ENCODE measurements at places on chromosomes 16 and 17.
A peak's percentile ranks its signal among the peaks of the same experiment; 100 is the strongest.

DNA sequence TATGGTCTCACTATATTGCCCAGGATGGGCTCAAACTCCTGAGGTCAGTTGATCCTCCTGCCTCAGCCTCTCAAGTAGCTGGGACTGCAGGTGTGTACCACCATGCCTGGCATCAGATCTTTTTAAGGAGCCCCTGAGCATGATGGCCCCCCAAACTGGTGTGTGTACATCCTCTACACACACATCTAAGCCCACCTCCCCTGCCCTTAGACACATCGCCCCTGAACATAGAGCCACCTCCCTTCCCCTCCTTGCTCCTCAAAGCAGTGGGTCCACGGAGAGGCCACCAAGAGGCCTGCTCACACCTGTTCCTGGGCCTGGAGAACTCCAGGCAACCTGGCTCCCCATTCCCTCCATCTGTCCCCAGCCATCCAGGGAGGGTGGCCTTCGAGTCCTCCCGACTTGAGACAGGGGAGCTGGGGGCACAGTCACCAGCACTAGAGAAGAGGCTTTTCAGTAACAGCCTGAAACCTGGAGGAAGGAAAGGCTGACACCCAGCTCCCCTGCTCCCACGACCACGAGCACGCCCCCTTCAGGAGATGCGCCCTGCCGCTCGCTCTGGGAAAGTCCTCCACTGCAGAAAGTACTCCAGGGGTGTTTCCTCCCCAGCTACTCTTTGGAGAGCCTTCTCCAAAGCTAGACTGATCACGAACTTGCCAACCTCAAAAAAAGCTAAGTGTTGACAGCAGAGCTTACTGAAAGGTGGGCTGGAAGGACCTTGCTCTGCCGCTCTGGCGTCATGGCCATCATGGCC lies 12.6 kb upstream of the PRR29 start:
- DNase-seq, result no peak

- no peak for DNase-seq
Observed at GRCh38 chr17:2947588-2947950, 115.8 kb downstream of the OR1D5 start.

GRCh38 chr16:22844416-22844815 lies 30.5 kb downstream of the HS3ST2 start:
- no peak for DNase-seq

DNA sequence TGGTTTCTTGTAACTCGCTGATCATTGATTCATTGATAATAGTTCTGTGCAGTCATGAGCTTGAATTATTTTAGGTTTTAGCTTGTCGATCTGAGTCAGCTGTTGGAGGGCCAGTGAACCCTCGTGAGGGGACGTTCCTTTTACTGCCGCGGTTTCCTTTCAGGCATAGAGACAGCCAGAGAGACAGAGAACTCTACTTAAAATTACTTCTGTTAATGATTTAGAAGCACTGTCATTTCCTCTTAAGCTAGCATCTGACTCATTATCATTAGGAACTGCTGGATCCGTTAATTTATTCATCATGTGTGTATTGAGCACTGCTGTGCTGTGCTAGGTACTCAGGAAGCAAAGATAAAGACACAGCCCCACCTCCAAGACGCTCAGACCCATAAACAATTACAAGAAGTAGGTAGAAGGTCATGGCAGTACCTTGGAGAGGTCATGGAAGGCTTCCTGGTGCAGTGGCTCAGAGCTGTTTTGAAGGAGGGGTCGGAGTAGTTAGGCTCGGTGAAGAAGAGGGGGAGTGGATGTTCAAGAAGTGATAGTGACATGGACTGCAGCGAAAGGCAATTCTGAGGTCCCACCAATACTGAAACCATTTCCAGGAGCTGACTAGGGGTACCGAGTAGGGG lies 3.3 kb downstream of the PGS1 start:
- peak; percentile 88 for DNase-seq

GRCh38 chr16:22618842-22619241 lies 108.2 kb downstream of the NPIPB5 start:
- no peak for DNase-seq

- no peak for DNase-seq
Observed at GRCh38 chr17:42660692-42661345, 1.7 kb downstream of the TUBG2 start.

- DNase-seq, result no peak
Observed at GRCh38 chr16:15911198-15911597, 22.8 kb upstream of the CEP20 start.

DNA sequence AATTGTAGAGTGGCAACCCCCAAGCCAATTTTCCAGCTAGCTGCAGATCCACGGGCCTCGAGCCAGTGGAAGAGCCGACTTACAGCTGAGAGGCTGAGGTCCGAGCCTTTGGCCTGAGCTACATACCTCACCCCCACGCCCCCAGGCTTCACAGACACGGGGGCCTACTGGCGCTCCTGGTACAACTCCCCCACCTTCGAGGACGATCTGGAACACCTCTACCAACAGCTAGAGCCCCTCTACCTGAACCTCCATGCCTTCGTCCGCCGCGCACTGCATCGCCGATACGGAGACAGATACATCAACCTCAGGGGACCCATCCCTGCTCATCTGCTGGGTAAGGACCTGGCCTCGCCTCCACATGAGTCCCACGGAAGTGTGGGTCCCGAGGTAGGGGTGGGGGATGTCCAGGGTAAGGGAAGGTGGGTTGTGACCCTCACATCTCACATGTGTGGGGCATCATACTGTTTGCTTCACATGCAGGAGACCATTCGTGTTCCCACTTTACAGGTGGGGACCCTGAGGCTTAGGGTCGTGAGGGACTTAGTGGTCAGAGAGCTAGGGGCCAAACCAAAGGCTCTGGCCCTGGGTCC lies 3.4 kb downstream of the ACE start:
- no peak for DNase-seq

GRCh38 chr17:76369379-76369778 lies 15.0 kb upstream of the SPHK1 start:
- no peak for DNase-seq

DNA sequence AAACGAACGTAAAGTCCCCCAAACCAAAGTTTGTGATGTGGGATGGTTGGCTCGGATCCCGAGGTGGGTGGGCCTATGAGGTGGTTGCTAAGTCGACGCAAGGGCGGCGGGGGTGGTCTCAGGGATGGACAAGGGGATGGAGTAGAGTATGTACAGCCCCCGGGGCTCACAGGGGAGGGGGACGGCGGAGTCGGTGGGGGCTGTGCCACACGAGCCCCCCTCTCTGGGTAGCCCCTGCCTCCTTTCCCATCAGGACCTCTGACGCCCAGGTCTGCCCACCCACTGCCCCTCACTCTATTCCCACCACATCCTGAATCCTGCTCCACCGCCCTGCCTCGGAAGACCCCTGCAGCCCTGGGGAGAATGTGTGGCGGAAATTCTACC lies 15.2 kb downstream of the IL34 start:
- no peak for DNase-seq

DNA sequence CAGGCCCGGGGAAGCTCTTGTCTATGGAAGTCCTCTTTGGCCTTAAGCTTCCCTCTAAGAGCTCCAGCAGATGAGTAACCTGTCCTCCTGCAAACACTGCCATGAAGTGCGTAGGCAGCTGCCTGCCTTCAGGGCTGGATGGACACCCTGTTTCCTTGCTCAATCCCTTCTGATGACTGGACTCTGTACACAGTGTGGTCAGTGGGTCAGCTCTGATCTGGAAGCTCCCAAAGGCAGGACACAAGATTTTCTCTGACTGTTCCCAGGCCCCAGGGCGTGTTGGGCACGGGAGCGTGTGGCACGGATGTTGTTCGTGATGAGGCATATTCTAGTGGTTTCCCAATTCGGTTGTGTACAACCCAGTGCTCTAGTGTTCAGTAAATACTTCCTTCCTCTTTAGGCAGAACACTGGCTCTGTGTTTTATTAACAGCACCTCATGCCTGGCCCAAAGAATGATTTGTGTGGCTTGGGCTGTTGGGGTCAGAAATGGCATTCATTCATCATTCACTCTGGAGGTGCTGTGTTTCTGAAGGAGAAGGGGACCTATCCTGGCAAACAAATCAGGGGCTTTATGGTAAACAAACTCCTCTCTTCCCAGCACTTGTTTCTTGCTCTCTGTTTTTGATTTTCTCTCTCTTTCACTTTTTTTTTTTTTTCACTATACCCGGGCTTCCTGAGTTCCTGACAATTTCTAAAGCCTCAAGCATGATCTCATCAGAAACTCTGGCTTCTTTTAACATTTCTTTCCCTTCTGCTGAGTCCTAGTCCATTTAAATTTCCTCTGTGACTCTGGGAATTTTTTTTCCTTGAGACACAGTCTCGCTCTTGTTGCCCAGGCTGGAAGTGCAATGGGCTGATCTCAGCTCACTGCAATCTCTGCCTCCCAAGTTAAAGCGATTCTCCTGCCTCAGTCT lies 12.0 kb upstream of the RNF157 start:
- peak; percentile 57 for DNase-seq

GRCh38 chr16:23229714-23230113 lies 47.2 kb downstream of the SCNN1G start:
- no peak for DNase-seq

- no peak for DNase-seq
Observed at GRCh38 chr17:79775632-79776031, 2.3 kb upstream of the CBX2 start.

DNA sequence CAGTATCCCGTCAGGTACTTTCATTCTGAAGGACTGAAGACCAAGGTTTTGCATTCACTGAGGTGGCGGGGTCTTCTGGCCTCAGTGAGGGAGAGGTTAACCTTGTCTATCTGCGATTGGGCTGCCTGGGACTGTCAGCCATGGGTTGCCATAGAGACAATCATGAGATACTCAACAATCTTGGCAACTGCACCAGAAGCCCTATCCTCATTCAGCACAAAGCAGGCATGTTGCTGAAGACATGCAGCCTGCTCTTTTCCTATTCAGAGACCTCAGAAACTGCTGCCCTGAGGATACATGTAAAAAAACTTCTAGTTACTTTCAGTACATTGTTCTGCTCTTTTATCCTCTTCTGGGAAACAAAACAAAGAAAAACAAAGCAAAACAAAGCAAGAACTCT lies 146.3 kb upstream of the PIRT start:
- DNase-seq, result no peak

DNA sequence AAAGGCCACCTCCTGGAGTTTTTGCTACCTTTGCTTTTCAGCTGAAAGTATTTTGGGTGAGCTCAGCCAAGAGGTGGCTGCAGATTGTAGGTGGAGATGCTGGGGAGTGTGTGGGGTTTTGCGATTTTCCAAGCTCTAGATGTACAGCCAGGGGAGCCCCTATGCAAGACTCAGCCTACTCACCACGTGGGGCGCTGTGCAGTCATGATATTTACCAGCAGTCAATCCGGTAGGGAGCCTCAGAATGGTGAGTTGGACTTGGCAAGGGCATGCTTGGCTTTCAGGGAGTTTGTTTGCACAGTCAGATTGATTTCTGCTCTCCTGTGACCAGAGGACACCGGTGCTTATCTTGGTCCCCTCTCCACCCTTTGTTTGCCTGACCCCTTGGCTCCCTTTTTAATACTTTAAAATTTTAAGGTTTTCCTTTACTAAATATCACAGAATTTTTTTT lies 175.3 kb downstream of the UTP18 start:
- peak; percentile 65 for DNase-seq

DNA sequence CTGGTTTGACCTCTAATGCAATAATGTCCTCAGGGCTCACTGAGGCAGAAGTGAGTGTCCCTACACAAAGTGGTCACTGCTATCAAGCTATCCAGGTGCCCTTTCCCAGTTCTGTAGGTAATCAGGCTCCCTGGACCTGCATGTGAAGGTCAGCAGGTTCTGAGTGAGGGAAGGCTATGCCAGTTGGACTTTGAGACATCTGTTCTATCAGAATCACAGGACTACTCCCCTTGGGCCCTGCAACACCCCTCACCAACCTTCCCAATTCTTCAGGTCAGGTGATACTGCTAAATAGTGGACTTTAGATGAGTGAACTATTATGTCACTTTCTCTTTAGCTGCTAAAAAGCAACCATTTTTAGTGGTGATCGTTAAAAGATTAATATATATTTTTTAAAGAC lies 37.6 kb downstream of the ZZEF1 start:
- no peak for DNase-seq

DNA sequence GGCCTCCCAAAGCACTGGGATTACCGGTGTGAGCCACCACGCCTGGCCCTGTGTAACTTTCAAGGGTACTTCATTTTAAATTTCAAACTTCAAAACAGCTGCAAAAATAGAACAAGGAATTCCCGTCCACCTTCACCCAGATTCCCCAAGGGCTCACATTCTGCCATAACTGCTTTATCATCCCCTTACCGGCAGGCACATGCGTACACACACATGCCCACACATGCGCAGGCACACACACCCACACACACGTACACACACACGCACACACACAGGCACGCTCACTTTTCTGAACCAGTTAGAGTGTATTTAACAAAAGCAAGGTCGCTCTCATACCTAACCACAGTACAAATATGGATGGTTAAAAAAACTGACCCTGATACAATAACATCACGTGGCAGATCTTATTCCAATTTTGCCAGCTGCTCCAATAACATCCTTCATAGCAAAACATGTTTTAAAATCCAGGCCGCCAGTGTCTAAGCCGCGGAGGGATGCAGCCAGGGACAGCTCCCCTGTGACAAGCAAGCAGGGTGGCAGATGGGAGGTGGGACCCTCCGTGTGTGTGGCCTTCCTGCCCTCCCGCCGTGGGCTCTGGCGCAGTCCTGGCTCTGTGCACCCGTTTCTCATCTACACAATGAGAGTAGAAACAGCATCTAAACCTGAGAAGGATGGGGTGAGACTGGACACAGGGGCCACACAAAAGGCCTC lies 23.1 kb downstream of the PDIA2 start:
- DNase-seq, result no peak

DNA sequence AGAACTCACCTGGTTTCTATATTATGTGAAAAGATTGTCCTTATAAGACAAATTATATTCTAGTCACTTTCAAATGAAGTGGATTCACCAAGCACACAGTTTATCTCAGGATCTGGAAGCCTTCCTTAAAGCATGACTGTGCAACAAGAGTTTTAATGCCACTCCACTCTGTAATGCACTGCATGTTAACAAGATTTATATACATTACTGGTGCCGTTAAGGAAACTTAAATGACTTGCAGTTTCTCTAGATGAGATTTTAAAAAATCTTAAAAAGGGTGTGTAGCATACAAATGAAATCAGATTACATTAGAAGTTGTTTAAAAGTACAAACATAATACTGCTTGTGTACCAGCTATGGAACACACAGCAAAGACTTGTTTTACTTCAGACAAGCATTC lies 150.8 kb downstream of the SNX11 start:
- DNase-seq, result no peak

GRCh38 chr16:61045931-61046330 lies 990.3 kb downstream of the CDH8 start:
- no peak for DNase-seq

- no peak for DNase-seq
Observed at GRCh38 chr17:72812823-72813222, 279.7 kb downstream of the SLC39A11 start.

DNA sequence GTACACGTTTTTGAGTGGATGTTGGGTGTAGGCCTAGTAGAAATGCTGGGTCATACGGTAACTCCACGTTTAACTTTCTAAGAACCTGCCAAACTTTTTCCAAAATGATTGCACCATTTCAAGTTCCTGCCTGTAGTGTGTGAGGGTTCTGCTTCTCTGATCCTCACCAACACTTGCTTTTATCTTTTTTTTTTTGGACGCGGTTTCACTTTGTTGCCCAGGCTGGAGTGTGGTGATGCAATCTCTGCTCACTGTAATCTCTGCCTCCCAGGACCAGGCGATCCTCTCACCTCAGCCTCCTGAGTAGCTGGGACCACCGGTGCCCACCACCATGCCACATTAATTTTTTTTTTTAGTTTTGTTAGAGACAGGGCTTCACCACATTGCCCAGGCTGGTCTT lies 23.5 kb downstream of the ZNF750 start:
- DNase-seq, result no peak
